Prostate gland (tissue), 2 donors: ENCODE measurements at places on chromosomes 2 and 18. TPM values are rescaled to one million over a fixed set of nuclear protein-coding genes. Genes with fewer than 3 reads are reported as not detected.

DNA sequence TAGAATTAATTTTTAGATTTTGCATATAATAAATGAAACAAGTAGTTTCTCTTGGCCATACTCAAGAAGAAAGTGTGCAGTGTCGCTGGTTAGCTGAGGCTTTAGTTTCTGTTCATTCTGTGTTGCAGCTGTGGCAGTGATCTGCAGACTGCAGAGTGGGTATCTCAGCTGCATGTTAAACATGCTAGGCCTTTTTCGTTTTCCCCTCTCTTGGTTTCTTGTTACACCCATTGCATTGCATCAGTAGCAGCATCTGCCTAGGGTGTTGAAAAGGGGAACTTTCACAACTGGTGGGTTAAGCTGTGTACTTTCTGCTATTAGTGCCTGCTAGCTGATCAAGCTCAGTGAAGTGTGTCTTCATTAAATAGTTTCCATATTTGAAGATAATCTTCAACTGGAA, 51.3 kb downstream of the ACSL3 start:
- no peak overlapping the region for H3K4me3 ChIP-seq
- no peaks in the 10 kb centered on the region for H3K36me3 ChIP-seq
- no peak overlapping the region for H3K27ac ChIP-seq
- peaks cover 4% of the 10 kb centered on the region for H3K4me1 ChIP-seq

GRCh38 chr18:36499938-36500337, 202.4 kb downstream of the FHOD3 start:
- H3K27me3 ChIP-seq: no peaks in the 10 kb centered on the region
- no peak overlapping the region for H3K27ac ChIP-seq
- no peak overlapping the region for H3K4me3 ChIP-seq
- H3K4me1 ChIP-seq: no peaks in the 10 kb centered on the region
- no peak for DNase-seq
- no peaks in the 10 kb centered on the region for H3K36me3 ChIP-seq

- H3K27me3 ChIP-seq: no peaks in the 10 kb centered on the region
- no peak overlapping the region for H3K27ac ChIP-seq
- H3K36me3 ChIP-seq: no peaks in the 10 kb centered on the region
- H3K4me3 ChIP-seq: no peak overlapping the region
- no peak for DNase-seq
- H3K4me1 ChIP-seq: peaks cover 3% of the 10 kb centered on the region
These were observed 137.6 kb downstream of the NCK2 start for GRCh38 chr2:105882341-105882740.

The NR4A2 gene
- 4.5 TPM for total RNA-seq

DNA sequence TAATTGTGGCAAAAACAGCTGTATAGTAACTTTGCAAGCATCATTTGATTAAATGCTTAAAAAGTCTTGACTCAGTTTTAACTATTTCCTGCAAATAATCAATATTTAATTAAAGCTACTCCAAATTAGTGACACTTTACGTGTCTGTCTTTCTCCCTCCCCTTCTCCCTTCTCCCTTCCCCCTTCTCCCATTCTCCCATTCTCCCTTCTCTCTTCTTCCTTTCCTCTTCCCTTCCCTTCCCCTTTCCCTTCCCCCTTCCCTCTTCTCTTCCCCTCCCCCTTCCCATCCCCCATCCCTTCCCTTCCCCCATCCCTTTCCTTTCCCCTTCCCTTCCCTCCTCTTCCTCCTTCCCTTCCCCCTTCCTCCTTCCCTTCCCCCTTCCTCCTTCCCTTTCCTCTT, 76.9 kb downstream of the MSH2 start:
- H3K4me3 ChIP-seq: no peak overlapping the region
- H3K27ac ChIP-seq: no peak overlapping the region
- no peaks in the 10 kb centered on the region for H3K4me1 ChIP-seq
